ENCODE measurements at places on chromosomes 6 and 20.

GRCh38 chr6:74713941-74714340 is 491.9 kb downstream of the COL12A1 start:
- DNase-seq: no peak

- DNase-seq: no peak
These were observed 27.6 kb downstream of the GABRR2 start for GRCh38 chr6:89287351-89288028.

DNA sequence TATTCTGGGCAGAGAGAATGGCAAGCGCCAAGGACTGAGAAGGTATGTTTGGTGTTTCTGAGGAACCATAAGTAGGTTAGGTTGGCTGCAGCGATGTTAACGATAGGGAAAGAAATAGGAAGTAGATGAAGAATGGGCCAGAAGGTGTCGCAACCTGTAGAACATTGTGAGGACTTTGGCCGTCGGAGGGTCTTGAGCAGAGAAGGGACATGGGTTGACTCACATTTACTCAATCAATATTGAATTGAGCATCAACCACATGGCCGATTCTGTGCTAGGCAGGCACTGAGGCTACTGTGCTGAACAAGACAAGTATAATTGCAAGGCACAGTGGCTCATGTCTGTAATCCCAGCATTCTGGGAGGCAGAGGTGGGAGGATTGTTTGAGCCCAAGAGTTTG is 26.8 kb upstream of the RPN2 start:
- DNase-seq: no peak

- no peak for DNase-seq
These were observed 195.0 kb upstream of the MARCKS start for GRCh38 chr6:113662093-113662665.

- DNase-seq: peak; percentile 86
These were observed 8.3 kb upstream of the ANKRD60 start for GRCh38 chr20:58236612-58237317.

DNA sequence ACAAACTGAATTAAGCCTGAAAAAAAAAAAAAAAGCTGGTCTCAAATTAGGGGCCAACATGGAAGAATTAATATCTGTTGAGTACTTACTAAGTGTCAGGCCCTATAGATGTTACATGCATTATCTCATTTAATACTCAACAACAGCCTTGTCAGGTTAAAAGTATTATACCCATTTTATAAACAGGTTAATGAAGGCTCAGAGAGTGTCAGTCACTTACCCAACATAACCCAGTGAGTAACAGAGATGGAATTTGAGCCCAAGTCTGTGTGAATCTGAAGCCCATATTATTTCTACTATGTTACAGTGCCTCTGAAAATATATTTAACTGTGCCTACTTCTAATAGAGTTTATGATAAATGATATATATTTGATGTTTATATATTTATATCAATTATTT is 11.3 kb upstream of the EIF2S2 start:
- no peak for DNase-seq

GRCh38 chr20:36219671-36220220 is 16.5 kb upstream of the AAR2 start:
- no peak for DNase-seq

- no peak for DNase-seq
These were observed 4.7 kb downstream of the UBE2J1 start for GRCh38 chr6:89347825-89348224.
